ENCODE measurements at places on chromosomes 6 and 20. TPM values are rescaled to one million over a fixed set of nuclear protein-coding genes. Genes with fewer than 3 reads are reported as not detected.

GRCh38 chr6:118968416-118968815 lies 33.5 kb upstream of the MCM9 start:
- DNase-seq = no peak

- DNase-seq = no peak
These were observed 91.0 kb upstream of the MEI4 start for GRCh38 chr6:77561768-77562314.

DNA sequence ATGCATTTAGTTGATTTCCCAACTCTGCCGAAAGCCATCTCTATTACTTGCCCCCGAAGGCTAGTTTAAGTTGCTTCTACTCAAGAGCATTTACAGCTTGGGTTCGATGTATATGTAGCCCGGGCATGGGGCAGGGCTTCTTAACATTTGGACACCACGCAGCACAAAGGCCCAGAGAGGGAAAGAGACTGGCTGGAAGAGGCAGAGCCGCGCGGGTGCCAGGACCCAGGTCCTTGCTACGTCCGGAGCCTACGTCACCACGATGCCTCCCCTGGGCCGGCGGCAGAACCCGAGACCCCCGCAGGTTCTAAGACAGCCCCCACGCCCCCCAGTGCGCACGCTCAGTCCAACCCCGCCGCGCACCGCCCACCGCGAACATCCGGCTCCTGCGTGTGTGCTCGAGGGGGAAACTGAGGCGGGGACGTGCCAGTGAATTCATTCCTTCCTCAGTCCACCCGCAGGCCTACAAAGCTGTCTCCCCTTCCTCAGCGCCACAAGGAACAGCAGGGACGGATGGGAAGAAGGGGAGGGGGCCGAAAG lies 367 bp upstream of the PCIF1 start:
- DNase-seq = no peak

DNA sequence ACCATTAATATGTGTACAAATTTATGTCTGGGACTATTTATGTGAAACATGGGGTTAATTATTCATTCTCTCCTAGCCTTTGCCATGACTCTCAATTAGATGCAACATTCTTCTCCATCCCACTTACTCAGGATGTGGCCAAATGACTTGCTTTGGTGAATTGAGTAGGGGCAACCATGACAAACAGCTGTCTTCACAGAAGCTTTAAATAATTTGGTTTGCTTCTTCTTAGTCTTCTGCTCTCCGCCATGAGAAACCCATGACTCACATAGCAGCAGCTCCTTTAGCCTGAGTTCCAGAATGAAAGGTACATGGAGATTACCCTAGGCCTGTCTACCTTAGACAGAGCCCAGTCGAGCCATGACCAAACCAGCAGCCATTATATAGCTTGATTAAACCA lies 74.7 kb downstream of the FRK start:
- no peak for DNase-seq

DNA sequence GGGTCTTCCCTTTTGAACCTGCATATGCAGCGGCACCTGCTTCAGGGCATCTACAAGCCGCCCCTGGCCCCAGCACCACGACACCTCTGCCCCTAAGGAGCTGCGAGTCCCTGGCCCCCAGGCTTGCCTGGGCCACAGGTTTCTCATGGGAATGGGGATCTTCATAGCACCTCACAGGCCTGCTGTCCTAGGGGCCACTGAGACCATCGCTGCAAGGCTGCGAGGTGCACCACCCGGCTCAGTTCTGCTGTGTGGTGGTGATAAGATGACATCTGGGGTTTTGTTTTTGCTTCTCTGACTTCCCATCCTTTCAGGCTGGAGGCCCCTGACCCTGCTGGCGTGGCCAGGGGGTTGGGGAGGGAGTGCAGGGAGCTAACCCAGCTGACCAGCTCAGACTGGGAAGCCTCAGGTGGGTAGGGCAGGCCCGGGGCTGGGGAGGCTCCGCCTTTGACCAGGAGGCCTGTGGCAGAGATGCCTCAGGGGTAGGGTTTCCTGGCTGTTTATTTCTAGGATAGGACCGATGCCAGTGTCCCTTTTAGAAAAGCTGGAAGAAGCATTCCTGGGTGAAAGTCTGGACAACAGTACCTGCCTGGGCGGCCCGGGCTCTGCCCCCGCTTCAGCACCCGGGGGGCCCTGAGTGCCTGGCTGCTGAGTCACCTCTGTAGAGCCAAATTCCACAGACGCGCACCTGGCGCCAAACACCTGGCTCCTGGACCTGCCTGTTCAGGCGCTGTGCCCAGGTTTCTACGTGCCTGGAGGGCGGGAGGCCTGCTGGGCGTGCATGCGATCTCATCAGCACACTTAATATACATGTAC lies 264.7 kb downstream of the DLL1 start:
- no peak for DNase-seq

DNA sequence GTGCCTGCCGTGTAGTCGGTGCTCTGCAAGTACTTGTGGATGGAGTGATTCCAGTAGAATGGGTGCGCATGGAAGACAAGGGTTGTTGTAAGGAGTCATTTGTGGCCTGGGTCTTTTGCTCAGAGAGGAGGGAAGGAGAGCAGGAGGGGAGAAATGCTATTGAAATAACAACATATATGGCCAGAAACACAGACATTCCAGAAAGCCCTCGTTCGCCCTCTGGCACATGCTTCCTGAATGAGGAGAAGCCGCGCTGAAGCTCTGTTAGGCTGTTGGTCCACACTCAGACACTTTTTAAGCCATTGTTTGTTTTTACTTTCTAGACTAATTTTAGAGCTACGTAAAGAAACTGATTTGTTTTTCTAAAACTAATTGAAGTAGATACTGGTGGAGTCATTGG lies 107.4 kb downstream of the RPP40 start:
- no peak for DNase-seq

- DNase-seq = no peak
These were observed 33.0 kb upstream of the CDH22 start for GRCh38 chr20:46341074-46342009.

DNA sequence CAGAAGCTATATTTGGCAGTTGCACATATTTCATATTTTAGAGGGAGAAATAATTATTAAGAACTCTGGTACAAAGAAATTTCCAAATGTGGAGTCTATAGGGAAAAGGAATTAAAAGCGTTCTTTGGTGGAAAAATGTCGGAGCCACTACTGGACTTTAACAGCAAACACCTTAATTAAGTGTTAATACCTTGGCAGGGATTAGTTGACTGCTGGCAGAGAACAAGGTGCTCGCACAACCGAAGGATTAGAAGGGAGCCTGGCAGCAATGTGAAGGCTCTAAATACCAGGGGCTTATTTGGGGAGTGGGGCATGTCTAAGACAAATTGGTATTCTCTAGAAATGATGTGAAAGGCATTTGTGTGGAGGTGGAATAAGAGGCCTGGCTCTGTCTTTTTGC lies 98.9 kb downstream of the PAK5 start:
- no peak for DNase-seq

DNA sequence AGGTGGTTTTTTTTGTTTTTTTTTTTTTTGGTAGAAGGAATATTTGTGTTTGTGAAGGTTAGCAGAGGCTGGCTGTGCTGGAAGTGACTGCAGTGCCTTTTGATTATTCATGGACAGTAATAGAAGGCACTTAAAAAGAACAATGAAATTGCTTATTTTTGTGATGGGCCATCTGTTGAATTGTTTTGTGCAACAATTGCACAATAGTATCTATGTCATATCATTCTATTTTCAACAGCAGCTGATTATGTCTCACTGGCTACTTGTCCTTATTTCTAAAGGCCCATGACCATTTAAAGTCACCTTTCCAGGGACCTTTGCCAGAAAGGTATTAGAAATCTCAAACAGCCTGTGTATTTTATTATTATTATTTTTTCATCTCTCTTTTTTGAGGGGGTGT lies 70.6 kb downstream of the AFG1L start:
- no peak for DNase-seq

DNA sequence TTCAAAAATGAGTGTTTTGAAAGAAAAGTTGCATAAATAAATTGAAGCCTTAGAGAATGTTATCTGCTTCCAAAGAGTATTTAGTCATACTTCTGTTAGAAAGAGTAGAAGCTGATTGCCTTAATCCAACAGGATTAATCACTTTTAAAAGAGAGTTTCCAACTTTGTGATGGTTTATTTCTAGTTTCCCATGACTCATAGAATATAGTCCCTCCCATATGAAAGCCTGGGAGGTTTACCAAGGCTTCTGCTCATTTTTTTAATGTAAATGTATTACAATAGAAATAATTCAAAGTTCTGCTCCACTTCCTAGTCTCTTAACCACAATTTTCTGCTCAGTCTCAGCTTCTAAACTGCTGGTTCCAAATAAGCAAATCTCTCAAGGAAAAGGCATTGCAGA lies 118.0 kb upstream of the IRAK1BP1 start:
- DNase-seq = no peak

DNA sequence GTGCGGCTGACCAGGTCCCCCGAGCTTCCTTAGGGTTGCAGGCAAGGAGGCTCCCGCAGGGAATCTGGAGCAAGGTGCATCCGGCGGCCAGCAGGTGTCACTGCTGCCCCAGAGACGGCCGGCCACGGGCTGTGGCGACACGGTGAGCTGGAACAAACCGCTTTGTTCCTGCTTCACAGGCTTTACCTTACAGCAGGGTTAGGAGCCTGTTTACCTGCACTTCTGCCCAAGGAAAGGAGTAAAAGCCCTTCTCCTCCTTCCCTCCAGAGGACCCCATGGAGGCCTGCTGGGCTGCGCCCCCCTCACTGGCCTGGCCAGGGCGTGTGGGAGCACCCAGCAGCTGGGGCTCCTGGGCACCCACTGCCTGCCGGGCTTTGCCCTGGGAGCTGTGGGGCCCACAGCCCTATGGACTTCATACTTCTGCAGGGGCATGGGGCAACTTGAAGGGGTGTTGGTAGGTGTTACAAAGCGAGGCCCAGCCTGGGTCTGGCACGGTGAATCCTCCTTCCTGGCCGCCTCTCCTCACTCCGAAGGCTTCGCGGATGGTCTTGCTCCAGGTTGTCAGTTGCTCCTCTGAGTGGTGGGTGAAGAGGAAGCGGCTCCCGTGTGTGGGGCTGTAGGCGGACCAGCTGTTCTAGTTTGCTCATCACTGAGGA lies 88.4 kb downstream of the CDC5L start:
- DNase-seq = peak; percentile 86

- no peak for DNase-seq
These were observed 155.6 kb upstream of the TBX18 start for GRCh38 chr6:84920021-84920420.

DNA sequence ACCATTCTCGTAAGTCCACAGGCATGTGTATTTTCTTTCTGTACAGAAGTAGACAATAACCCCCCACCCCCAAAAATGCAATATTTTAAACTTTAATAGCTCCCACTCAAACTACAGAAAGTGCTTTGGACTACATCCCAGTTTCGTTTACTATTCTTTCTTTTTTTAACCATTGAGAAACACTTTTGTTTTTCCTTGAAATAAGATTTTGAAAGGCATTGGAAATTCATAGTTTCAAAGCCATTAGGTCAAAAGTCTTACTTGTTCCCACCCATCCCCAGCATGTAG lies 140.0 kb downstream of the KIF16B start:
- no peak for DNase-seq

- DNase-seq = no peak
These were observed 99.5 kb downstream of the CD164 start for GRCh38 chr6:109282756-109283155.

DNA sequence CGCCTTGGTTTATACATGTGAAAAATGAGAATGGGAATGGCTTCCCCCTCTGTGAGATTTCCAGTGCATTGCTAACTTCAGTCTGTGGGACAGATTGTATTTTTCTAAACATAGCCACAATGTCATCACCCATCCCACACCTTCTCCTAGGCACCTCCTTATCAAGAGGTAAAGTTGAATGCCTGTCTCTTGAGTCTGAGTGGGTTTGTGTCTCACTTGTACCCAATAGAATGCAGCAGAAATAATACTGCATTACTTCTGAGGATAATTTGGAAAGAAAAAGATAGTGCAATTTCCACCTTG lies 27.9 kb downstream of the RIN2 start:
- no peak for DNase-seq

DNA sequence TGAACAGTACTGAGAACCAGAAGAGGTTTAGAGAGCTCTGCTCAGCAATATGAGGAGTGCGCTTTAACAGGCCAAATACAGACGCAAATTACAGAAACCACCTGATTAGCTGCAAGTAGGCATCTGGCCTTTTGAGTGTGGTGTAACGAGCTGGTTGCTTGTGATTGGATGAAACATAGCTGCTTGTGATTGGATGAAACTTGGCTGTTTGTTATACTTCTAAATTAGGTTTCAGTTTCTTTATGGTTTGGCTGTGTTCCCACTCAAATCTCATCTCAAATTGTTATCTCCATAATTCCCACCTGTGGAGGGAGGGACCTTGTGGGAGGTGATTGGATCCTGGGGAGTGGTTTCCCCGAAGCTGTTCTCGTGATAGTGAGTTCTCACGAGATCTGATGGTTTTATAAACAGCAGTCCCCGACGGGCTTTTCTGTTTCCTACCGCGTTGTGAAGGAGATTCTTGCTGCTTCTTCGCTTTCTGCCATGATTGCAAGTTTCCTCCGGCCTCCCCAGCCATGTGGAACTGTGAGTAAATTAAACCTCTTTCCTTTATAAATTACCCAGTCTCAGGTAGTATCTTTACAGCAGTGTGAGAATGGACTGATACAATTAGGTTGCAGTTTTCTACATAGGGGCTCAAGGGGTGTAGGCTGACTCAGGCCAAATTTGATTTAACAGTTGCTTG lies 655.9 kb upstream of the MAN1A1 start:
- no peak for DNase-seq

- peak; percentile 75 for DNase-seq
These were observed 121.9 kb downstream of the MTHFD1L start for GRCh38 chr6:150987371-150987828.

GRCh38 chr6:25875563-25875905 lies 1.5 kb upstream of the SLC17A3 start:
- no peak for DNase-seq

DNA sequence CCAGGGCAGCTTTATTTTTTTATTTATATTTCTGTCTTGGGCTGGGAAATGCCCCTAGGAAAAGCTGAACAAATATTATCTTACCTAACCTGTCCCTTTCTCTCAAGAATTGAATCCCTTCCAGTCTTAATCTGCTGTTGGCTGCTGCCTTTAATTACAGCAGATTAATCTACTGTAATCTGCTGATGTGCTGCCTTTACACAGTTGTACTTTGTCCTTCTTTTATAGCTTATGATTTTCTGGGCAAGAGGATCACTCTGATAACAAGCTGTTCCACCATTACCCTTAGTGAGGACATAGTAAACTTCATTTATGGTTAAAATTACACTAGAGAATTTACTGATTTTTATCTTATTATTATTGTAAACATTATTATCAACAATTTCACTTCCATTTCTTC lies 234.5 kb upstream of the MAN1A1 start:
- no peak for DNase-seq

- DNase-seq = no peak
These were observed 105.5 kb downstream of the TULP4 start for GRCh38 chr6:158417760-158418098.

Gene BMP6
- 0.14 TPM for total RNA-seq

Gene ZFP57
- total RNA-seq = not detected

Gene NMBR
- total RNA-seq = not detected

Gene ALDH8A1
- 0.67 TPM for total RNA-seq

Gene PKHD1
- total RNA-seq = 0.02 TPM

Gene CST9L
- total RNA-seq = not detected

Gene BANF2
- not detected for total RNA-seq

Gene CNR1
- not detected for total RNA-seq

Gene HELZ2
- 16.1 TPM for total RNA-seq

Gene ARMH2
- total RNA-seq = not detected

Gene GSTA2
- not detected for total RNA-seq

Gene OLIG3
- total RNA-seq = not detected
